ENCODE measurements at places on chromosomes 4 and X.

GRCh38 chrX:57918750-57919436 is 8.6 kb upstream of the ZXDA start:
- no peak for DNase-seq

DNA sequence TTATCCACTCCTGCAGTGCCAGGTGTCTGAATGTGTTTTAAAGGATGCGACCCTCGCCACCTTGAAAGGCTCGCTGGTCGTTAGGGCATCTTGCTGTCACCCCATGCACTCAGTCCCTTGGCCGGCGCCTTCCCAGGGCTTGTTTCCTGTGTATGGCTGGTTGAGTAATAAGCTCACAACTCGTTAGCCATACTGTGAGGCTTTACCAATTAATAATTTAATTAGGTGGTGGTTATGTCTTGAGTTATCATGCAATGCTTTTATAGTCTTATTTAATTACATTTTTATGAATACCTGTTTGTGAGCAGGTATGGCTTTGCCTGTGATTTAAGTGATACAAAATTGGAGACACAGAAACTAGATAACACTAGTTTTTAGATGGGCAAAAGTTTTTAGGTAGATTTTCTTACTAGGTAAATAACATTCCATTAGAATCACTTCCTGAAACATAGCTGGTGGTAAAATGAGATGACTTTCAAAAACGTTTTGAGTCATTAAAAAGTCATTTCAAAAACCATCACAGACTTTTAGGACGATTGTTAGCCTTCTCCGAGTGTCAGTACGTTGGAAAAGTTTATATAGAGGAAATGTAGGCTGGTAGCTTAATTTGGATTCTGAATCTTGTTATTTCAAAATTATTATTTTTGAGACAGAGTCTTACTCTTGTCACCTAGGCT is 18.2 kb downstream of the PTTG2 start:
- DNase-seq = peak; percentile 21

DNA sequence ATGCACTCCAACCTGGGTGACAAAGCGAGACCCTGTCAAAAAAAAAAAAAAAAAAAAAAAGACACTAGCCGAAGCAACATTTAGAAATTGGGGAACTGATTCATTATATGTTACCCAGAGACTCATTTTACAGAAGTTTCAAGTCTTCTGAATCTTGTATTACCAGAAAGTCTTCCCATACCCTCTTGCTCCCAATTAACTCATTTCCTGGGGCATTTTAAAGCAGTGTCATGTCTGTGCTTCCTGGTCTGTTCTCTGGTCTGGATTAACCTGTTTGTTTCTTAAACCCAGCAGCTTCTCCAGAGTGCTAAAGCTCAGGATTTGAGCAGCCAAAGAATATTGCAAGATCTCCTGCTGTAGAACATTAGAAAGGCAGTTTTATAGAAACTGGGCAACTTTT is 43.7 kb downstream of the FRMPD3 start:
- DNase-seq = no peak

GRCh38 chrX:40485102-40485826 is 95.5 kb upstream of the ATP6AP2 start:
- DNase-seq = no peak

- DNase-seq = no peak
These were observed 567.9 kb downstream of the INPP4B start for GRCh38 chr4:142278171-142278570.

DNA sequence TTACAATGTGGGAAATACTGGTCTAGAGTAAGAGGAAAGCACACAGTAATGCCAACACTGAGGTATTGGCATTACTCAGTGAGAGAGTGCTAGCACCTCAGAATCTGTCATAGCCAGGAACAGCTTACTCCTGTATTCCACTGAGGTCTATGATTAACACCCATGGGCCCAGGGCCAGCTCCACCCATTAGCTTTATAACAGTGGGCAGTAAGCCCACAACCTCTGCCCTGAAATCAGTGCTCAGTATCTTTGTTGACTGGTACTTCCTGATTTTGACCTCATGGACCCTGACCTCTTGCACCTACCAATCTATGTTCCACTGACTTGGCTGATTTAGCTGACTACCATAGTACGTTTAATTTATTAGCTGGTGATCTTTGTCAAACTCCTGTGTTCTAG is 56.1 kb downstream of the LANCL3 start:
- DNase-seq = no peak

DNA sequence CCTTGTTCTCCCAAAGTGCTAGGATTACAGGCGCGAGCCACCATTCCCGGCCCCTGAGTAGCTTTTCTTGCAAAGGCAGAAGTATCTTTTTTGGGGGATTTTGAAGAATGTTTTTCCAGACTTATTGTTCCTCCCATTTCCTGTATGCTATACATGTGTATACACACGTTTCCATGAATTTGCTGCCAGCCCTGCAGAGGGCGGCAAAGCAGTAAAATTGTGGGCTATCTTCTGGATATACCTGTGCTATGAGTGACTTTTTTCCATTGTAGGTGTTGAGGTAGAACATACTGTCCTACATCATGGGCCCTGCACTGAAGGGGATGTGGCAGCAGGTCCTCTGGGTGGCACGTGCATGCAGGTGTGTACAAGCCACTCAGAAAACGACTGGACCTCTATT is 16.9 kb upstream of the MED28 start:
- no peak for DNase-seq

DNA sequence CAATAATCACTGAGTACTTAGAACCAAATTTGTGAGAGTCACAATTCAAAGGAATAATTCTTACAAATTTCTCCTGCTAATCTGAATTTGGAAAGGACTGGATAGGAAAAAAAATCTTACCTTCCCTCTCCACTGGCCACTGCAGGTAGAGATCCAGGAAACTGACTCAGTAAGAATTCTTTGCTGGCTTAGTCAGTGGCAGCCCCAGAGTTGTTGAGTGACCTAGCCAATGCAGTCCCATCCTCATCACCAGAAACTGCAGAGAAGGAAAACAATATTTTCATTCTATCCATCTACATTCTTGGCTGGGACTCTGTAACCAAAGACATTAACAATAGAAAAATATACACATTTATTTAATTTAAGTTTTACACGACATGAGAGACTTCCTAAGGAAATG is 572.0 kb downstream of the ADGRL3 start:
- DNase-seq = no peak

- DNase-seq = no peak
These were observed 310.8 kb downstream of the PACRGL start for GRCh38 chr4:21011106-21011505.

- no peak for DNase-seq
These were observed 3.0 kb upstream of the ARMCX4 start for GRCh38 chrX:101482296-101482695.

GRCh38 chr4:78567500-78568060 is 16.0 kb downstream of the ANXA3 start:
- no peak for DNase-seq

DNA sequence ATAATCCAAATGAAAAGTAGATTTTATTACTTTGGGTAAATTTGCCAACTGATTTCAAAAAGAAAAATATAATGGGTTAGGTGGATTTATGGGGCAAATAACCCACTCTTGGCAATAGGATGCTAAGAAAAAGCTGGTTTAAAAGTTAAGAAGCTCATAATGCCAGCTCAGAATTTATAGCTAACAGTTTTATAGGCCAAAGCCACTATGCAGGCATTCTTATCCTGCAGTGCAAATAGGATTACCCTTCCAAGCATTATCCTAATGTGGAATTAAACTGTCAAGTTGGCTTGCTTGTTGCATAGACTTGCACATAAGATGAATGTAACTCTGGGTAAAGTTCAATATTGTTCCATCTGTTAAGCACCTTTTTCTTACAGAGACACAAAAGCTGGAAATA is 703.0 kb downstream of the PCDH18 start:
- DNase-seq = no peak

DNA sequence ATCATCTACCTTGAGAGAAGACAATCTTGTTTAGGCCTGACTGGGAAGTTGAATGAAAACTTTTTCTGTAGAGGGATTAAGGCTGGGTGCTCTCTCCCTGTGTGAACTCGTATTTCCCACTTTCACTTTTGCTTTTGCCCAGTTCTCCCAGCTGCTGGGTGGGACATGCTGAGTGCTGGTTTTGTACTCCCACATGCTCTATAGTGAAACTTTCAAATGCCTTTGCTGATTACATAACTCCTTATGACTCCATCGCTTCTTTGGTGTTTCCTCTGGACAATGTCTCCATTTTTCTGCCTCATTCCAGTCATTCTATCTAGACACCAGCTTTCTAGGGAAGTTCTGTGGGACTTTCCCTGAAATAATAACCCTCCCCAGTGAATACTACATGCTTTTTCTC is 100.5 kb downstream of the CLNK start:
- DNase-seq = no peak

DNA sequence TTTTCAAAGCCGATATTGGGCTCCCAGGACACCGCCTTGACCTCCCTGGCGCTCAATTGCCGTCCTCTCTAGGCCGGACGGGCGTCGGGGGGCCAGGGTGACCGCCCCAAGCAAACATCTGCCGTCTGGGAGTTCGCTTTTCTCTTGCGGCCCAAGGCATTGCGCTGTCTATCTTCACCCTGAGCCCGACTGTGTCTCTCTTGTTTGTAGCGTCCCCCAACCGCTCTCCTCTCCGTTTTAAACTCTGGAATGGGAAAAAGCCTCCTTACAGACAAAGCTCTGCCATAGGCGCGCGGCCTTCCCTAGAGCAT is 551 bp upstream of the ARX start:
- no peak for DNase-seq

DNA sequence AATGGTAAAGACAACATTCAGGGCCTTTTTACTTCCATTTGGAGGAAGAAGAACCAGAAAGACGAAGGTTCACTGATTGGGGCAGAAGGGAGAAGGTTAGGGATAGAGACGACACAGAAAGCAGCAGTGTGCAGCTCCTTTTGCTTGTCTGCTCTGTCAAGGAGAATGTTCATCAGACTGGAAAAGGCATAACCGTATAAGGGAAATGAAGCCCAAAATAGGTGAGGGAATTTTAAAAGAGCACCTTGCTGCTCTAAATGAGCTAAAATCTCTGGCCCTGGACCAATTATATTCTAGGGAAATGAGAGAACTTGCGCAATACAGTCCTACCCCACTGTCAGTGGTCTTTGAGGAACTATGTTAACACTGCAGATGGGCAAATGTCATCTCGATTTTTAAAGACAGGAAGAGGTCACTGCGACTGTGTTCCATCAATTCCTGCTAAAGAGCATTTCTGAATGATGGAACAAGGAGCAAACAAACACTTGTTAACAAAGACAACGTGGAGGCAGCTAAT is 909.8 kb upstream of the FTHL17 start:
- DNase-seq = no peak

DNA sequence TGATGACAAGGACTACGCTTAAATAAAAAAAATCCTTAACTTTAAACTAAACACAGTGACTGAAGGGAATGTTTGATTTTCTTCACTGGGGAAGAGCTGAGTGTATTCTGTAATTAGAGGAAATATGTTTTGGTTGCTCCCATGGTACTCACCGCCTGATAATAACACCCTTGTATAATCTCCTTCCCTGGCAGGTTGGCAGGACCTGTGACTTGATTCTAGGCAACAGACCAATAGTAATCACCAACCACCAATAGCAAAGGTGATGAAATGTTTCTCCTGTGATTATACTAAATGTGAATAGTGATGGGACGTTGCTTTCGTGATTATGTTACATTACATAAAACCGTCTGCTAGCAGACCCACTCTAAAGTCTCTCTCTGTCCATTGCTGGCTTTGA is 536.8 kb upstream of the CPEB2 start:
- DNase-seq = no peak

GRCh38 chr4:186227221-186227620 is at the start of gene KLKB1:
KLKB1 (plus strand) TSS chr4:186227507; CDS start chr4:186228196, 689 bp downstream.
- no peak for DNase-seq

GRCh38 chrX:119816300-119816699 is 24.9 kb upstream of the RPL39 start:
- no peak for DNase-seq

DNA sequence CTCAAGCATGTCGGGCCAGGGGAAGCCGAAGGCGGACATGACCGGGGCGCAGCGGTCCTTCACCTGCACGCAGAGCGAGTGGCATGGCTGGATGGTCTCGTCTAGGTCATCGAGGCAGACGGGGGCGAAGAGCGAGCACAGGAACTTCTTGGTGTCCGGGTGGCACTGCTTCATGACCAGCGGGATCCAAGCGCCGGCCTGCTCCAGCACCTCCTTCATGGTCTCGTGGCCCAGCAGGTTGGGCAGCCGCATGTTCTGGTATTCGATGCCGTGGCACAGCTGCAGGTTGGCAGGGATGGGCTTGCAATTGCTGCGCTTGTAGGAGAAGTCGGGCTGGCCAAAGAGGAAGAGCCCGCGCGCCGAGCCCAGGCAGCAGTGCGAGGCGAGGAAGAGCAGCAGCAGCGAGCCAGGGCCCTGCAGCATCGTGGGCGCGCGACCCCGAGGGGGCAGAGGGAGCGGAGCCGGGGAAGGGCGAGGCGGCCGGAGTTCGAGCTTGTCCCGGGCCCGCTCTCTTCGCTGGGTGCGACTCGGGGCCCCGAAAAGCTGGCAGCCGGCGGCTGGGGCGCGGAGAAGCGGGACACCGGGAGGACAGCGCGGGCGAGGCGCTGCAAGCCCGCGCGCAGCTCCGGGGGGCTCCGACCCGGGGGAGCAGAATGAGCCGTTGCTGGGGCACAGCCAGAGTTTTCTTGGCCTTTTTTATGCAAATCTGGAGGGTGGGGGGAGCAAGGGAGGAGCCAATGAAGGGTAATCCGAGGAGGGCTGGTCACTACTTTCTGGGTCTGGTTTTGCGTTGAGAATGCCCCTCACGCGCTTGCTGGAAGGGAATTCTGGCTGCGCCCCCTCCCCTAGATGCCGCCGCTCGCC is at the start of gene SFRP2:
Gene SFRP2, minus strand, starts transcription at position 671 of the 864 bp plus-strand sequence. Its CDS starts 248 bp downstream, at position 423.
- DNase-seq = no peak

DNA sequence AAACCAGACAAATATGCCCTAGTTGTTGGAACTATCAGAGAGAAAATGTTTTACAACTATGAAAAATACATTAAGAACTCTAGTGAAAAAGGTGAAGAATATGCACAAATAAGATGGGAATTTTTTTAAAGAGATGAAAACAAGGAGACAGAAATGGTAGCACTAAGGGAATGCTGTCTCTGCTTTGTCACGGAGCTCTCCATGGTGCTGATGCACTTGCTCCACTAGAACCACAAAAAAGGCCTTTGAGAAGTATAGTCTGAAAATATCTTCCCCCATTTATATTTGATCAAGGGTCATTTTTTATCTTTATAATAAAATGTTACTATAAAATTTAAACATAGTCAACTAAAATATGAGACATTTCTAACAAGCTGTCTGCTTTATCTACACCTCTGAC is 1655.5 kb upstream of the AGA start:
- no peak for DNase-seq

DNA sequence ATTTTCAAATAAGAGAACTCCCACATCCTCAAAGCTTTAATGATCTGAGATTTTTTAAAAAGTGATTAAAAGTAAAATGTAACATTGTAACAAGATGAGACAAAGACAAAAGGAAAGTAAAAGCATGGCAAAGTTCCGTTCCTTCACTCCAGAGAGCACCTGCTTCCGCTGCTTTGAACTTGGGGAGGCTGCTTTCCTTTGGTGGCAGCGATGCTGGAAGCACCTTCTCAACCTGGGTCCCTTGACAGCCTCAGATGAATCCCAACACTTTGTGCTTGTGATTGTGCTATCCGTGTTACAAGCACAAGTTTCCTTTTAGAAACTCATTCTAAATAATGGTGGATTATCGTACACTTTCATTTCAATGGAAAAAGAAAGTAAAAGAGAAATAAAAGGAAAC is 59.7 kb downstream of the HADH start:
- DNase-seq = no peak
